Psoas muscle (tissue), 8 donors: ENCODE measurements at places on chromosomes 5 and 9. TPM values are rescaled to one million over a fixed set of nuclear protein-coding genes. Genes with fewer than 3 reads are reported as not detected.

- DNase-seq, result no peak
These were observed 1472.5 kb upstream of the CDH6 start for GRCh38 chr5:29720954-29721353.

- peak; percentile 83 for DNase-seq
These were observed 25.8 kb downstream of the LPCAT1 start for GRCh38 chr5:1497795-1498622.

GRCh38 chr5:114319236-114319635, 42.6 kb upstream of the KCNN2 start:
- DNase-seq, result no peak

DNA sequence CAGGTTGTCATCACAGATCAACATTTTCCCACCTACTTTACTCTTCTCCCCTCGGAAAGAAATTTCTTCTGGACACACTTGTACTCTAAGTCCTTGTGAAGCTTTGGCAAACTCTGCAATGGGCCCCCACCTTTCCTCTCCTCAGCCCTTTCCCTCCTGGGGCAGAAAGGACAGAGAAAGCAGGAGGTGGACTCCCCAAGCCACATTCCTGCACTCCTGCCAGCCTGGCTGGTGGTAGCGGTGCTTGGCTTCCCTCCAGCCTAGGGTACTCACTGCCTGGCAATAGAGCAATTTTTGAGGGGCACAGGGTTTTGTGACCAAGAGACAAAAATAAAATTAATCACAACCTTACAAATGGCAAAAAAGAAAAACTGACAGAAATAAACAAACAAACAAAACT, 451.4 kb downstream of the ZSWIM6 start:
- DNase-seq, result no peak

- no peak for DNase-seq
These were observed 83.6 kb downstream of the GDNF start for GRCh38 chr5:37756248-37756647.

RMRP gene
- 4,774 TPM for total RNA-seq

NTRK2 gene
- total RNA-seq, result 1.4 TPM
